ENCODE measurements at places on chromosomes 16 and 17.
A peak's percentile ranks its signal among the peaks of the same experiment; 100 is the strongest.

- DNase-seq: no peak
Measured at GRCh38 chr17:7888184-7888920, at the start of gene CHD3. Gene CHD3 (plus strand): TSS chr17:7888789. CDS start chr17:7889001, 212 bp downstream.

DNA sequence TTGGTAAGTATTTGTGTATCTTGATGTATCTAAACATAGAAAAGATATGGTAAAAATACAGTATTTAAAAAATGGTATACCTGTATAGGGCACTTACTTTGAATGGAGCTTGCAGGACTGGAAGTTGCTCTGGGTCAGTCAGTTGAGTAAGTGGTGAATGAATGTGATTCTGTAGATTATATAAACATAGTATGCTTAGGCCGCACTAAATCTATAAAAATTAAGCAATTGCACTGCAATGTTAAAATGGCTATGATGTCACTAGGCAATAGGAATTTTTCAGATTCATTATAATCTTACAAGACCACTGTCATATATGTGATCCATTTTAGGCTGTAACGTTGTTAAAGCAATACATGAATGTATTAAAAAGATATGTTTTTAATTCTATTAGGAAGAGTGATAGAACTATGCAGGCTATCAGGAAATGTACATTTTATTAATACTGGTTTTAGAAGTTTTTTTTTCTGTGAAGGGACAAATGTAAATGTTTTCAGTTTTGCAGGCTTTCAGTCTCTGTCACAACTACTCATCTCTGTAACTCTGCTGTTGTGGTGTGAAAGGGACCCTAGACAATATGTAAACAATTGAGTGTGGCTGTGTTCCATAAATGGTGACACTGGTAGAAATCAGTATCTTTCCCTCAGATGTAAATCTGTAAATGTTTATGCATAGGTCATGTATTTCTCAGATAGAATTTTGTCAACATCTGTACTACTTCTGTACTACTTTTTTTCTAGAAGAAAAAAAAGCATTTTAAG lies 10.5 kb downstream of the CBFB start:
- DNase-seq: no peak

DNA sequence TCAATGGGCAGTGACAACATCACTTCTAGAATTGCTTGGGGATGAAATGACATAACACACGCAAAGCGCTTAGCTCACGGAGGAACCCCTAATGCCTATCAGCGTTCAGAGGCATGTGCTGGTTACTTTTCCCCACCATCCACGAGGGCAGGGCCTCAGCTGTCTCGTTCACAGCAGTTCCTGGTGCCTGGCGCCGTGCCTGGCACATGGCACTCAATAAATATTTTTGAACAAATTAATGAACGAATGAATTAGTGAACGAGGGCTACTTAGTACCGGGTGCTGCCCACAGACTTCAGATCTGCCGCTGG lies 14.1 kb upstream of the CIBAR2 start:
- no peak for DNase-seq

DNA sequence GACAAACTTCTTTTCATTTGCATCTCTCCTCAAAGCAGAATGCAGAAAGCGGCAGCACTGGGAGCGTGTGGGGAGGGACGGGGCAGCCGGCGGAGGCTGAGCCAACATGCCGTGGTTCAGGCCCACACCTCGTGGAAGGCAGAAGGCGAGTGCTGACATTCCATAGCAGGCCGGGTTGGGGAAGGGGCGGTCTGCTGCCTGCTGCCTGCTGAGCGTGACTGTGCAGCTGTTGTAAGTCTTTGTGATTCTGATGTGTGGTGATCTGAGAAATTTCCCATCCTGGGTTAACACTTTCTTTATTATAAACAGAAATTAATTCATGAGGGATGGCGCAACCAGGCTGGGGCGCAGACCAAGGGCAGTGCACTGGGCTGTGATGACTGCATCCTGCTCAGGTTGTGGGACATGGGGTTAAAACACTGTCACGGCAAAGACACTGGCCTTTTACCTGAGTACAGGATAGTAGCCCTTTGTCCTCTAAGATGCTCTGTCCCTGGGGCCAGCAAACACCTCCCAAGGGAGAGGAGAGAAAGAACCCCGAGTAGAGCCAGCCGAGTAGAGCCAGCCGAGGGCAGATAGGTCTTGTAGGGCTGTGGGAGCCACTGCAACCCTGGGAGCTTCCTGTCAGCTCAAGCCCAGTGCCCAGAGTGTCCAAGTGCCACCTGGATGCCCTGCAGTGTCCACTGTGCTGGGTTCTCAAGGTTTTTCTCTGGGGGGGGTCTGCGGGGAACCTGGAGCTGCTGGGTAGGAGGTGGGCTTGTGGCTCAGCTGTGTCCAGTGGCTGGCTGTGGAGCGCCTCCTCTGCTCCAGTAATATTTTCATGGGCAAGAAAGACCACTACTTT lies 8.8 kb upstream of the DNASE1 start:
- no peak for DNase-seq

- no peak for DNase-seq
Measured at GRCh38 chr17:39702901-39703893, 3.3 kb downstream of the ERBB2 start.

GRCh38 chr16:1300664-1301476 lies 8.6 kb upstream of the UBE2I start:
- peak; percentile 77 for DNase-seq

DNA sequence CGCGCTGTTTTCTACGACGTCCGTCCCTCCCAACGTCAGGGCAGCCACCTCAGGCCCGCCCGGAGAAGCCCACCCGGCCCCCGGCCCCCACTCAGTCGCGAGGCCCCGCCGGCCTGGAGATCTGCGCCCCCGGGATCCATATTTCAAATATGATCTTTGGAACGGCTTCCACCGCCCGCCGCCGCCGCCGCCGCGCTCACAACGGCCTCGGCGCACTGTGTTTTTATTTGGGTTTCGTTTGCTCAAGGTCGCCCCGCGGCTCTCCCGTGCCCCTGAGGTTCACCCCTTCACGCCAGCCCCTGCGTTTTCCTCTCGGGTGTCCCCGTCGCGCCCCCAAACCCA lies 4.2 kb upstream of the CBX4 start:
- no peak for DNase-seq

- DNase-seq: peak; percentile 64
Measured at GRCh38 chr16:86566601-86566965, at the start of gene FOXC2. Gene FOXC2 (plus strand): TSS chr16:86566829. CDS start chr16:86567336, 507 bp downstream.

Data from H54 (cell line).